ENCODE measurements at places on chromosomes 7 and 10.
A peak's percentile ranks its signal among the peaks of the same experiment; 100 is the strongest.

DNA sequence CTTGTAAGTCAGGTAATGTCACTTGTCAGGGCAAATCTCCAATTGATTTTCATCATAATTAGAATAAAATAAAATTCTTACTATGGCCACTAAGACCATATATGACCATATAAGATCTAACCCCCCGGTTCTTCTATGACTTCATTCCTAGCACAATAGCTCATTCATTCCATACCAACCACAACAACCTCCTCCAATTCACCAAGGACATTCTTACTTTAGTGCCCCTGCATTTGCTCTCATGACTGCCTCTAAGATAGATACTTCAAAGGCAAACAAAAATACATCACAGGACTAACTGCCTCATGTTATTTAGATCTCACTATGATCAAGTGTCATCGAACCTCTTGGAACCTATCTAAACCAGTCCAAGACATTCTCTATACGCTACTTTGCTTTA lies 90.8 kb downstream of the SNX13 start:
- peak; percentile 80 for DNase-seq

DNA sequence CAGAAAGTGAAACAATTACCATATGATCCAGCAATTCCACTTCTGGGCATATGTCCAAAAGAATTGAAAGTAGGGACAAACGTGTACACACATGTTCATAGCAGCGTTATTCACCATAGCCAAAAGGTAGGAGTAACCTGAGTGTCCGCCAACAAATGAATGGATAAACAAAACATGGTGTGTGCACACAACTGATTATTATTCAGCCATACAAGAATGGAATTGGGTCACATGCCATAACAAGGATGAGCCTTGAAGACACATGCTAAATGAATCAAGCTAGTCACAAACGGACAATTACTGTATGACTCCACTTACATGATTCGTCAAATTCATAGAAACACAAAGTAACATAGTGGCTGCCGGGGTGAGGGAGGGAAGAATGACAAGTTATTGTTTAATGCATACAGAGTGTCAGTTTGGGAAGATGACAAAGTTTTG lies 4.1 kb upstream of the OIT3 start:
- peak; percentile 13 for DNase-seq

DNA sequence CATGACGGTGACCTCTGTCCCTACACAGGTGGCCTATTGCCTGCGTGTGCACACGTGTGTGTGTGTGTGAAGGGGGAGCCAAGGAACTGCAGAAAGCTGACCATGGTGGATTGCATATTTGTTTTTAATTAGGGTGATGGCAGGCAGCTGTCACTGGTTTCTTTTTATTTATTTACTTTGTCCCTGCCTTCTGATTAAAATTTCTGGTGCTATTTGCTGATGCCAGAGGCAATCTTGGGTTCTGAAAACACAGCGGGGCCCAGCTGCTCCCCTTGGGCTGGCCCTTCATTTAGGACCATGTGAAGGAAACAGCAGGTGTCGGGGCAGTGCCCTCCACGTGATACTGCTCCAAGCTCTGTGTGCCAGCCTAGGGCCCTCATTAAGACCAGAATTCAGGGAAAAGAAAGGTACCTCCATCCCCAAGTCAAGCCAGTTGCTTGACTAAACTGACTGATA lies 71.3 kb upstream of the PODXL start:
- DNase-seq, result no peak

- DNase-seq, result peak; percentile 42
These were observed 40.1 kb downstream of the KCNH2 start for GRCh38 chr7:150937848-150938561.

DNA sequence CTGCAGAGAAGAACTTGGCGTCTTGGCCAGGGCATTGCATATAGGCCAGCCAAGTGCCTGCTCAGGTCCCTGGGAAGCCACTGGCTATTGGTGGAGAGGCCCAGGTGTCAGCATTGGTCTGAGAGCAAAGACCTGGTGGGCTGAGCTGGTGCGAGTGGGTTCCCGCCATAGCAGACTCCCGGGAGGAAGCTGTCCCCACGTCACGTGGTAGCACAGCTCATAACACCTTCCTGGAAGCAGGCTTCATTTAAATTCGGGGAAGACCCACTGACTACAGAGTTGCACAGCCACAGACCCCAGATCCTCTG lies 130.5 kb downstream of the WDR37 start:
- DNase-seq, result no peak

- DNase-seq, result no peak
These were observed 12.7 kb upstream of the SFMBT2 start for GRCh38 chr10:7423521-7423920.

GRCh38 chr10:5560817-5561703 lies 36.3 kb downstream of the CALML3 start:
- DNase-seq, result no peak

- DNase-seq, result no peak
These were observed 68.6 kb downstream of the KMT2C start for GRCh38 chr7:152367170-152367569.

DNA sequence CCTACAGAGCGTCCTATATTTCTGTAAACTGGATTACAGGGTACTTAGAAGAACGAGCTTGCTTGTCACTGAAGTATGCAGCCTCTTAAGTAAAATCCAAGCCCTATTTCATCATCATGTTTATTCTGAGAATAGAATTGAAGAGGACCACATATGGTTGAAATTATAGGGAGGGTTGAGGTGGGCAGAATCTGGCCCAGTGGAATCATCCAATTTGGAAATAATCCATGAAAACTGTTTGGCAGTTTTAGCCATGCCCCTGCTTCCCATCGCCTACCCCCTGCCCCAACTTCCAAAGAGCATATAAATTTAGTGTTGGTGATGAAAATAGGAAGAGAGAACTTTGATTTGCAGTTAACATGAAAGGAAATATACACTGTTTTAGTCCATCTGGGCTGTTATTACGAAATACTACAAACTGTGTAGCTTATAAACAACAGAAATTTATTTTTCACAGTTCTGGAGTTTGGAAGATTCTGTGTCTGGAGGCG lies 150.4 kb downstream of the PRKG1 start:
- peak; percentile 70 for DNase-seq

DNA sequence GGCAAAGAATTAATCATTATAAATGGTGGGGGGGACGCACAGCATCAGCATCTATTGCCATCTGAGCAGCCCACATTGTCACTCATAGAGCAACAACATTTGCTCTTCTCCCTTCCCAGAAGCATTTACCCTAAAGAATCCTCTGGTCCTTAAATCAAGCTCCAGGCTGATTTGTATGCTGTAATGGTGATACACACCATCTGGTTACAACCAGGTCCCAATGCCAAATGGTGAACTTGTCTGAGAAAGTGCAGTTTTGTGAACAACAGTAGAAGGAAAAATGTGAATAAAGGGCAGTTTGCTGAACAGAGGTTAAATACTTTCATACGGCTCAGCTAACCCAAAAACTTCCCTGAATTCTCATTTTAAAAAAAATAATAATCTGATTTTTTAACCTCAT lies 38.8 kb upstream of the TCF7L2 start:
- DNase-seq, result no peak

- DNase-seq, result no peak
These were observed 200.3 kb upstream of the PRSS1 start for GRCh38 chr7:142548978-142549377.

- peak; percentile 93 for DNase-seq
These were observed 101.2 kb downstream of the RGS10 start for GRCh38 chr10:119441151-119441821.

Data from EL (cell line).